Stimulated activated CD8-positive, alpha-beta memory T cell treated with anti-CD3 and anti-CD28 coated beads, Interleukin-15, amount 100 ng/mL, for 4 hours (primary cell): ENCODE measurements at places on chromosomes 2 and 18.

DNA sequence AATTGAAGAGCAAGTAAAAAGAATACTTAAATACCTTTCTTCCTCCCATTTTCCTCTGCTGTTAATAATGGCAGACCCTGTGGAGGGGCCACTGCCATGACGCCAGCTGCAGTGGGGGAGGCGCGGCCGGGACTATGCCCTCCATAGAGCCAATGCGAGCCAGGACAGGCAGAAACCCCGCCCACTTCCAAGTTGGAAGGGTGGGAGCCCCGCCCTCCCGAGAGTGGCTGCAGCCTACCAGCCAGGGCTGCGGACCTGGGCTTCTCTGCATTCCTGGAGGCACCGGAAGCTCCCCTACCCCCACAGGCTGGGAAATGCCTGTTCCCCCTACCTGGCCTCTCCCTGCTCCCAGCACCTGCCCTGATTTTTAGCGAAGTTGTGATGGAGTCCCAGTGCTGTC, 439.4 kb upstream of the CDH19 start:
- DNase-seq, result no peak

DNA sequence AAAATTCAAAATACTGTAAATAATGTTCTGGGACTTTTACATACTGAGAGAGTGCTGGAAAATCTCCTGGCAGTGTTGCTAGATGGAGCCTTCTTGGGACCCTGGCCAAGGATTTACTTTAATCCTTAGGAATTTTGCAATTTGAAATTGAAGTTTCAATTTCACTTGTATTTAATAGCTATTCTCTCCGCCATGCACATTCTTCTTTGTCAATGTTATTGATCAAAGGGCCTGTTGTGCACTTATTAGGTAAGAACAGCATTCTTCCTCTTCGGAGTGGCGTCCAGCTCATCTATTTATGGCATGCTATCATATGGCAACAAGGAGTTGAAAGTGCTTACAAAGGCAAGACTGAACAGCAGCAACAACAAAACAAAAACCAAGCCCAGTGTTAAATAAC, 40.1 kb upstream of the SOS1 start:
- DNase-seq, result no peak

DNA sequence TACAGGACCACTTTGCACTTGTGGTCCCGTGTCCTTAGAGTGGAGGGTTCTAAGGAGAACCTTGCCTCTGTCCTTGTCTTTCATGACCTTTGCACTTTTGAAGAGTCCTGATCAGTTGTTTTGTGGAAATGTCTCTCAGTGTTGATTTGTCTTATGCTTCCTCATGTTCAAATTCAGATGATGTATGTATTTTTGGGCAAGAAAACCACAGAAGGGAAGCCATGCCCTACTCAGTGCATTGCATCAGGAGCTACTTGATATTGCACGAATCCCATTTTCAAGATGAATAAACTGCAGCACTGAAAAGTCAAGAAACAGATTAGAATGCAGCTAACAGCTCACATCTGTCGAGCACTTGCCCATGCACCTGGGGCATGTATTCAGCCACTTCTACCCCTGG, 152.2 kb downstream of the INHBB start:
- DNase-seq, result no peak

GRCh38 chr18:61637905-61638595, 254.8 kb downstream of the RNF152 start:
- DNase-seq, result no peak

- DNase-seq, result no peak
These were observed 620 bp upstream of the GALNT1 start for GRCh38 chr18:35580701-35581539.

- DNase-seq, result no peak
These were observed 5.3 kb downstream of the MYL1 start for GRCh38 chr2:210309548-210310233.

DNA sequence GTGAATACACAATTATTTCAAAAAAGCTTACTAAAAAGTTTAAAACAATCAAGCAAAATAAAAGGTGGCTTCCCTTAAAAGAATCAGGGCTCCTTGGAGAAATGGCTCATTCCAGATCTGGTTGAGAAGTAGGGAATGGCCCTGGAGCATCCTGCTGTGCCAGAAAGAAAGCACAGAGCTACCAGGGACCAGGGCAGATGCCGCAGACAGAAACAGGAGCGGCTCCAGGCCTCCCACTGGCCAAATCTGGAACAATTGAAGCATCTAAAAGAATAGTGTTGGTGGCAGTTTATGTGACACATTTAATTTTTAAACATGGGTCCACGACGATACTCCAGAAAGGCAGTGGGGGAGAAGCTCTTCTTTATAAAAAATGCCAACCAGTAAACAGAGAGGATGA, 75.5 kb downstream of the GBX2 start:
- DNase-seq, result no peak

GRCh38 chr2:14831458-14831857, 198.9 kb downstream of the LRATD1 start:
- no peak for DNase-seq

GRCh38 chr2:157784823-157785175, 91.3 kb downstream of the ACVR1 start:
- no peak for DNase-seq

DNA sequence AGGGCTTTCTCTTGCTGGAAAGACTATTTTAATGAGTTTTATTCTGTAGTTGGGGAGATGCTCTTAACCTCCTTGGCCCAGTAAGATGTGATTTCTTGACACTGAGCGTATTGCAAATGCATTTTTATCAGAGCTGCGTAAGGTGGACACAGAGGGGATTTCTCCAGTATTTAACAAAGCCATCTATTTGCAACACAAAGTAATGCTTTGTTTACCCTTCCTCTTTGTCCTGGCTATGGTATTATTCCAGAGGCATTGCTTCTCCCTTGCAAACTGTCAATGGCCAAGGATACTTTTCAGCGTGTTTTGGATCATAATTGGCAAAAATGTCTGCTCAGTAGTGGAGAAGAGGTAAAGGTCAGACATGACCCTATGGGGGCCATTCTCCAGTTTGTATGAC, 90.8 kb upstream of the PIK3C3 start:
- no peak for DNase-seq

GRCh38 chr2:234595829-234596228, 98.9 kb upstream of the ARL4C start:
- no peak for DNase-seq

DNA sequence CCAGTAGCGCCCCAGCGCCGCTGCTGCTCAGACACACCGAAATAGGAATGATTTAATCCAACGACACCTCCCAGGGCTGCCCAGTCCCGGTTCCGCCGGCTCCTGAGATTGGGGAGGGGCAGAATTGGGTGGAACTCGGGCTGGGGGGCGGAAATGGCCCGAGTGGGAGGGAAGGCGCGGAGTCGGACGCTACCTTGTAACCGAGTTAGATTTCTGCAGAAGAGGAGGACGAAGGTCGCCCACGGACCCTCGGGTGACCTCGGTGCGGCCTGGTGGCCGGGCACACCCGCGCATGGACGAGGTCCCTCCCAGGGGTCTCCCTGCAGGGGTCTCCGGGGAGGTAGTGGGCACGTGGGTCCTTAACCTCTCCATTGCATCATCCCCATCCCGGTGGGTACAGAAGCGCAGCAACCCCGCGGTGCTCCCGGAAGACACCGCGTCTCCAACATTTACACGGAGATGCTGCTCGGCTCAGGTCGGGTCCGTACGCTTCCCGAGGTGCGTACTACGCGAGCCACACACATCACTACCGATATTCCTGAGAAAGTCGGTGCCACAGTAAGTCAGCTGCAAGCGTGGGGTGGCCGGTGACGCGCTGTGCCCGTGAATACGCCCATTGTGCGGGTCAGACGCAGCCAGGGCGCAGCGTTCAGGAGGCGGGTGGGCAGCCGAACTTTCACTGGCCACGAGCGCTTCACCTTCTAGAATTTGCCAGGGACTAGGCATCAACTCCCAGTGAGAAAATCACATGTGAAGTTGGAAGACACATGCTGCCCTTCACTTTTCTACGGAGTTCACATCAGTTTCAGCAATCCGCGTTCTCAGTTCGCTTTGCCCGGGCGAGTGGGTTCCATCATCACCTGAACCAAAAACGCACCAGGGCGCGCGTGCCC, 3.0 kb downstream of the ZNF516 start:
- no peak for DNase-seq

- DNase-seq, result no peak
These were observed 5.7 kb upstream of the EN1 start for GRCh38 chr2:118853129-118853640.

DNA sequence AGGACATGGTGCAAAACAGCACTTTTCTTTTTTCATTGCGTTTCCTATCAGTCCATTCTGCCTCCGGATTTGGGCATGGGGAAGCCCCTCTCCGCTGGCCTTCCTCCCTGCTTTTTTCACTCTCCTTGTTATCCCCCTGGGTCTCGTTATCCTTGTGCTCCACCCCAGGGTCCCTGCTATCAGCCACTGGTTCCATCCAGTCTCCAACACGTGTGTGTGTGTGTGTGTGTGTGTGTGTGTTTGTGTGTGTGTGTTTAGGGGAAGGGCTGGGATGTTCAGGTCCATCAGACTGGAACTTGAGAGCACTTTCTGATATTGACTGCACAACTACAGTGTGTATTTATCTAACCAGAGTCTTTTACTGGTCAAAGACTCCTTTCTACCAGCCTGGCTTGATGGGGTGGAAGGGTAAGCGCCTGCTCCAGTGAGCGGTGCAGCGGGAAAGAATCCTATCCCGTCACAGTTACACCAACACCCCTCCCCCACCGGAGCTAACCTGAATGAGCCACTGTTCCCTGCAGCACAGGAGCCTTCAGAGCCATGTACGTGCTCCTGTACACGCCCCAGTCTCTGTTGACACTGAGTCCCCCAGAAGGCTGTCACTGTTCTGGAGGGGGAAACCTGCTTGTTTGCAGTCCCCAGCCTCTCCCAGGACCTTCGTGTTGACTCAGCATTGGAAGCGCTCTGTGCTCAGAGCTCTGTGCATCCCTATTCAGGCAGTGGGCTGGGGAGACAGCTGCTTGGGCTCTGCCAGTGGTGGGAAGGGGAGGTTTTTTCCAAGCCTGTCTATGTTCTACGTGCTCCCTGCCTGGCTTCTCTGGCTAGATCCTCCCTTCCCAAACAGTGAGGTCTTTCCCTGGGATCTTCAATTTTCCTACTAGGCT, 4.6 kb downstream of the INHA start:
- DNase-seq, result no peak

DNA sequence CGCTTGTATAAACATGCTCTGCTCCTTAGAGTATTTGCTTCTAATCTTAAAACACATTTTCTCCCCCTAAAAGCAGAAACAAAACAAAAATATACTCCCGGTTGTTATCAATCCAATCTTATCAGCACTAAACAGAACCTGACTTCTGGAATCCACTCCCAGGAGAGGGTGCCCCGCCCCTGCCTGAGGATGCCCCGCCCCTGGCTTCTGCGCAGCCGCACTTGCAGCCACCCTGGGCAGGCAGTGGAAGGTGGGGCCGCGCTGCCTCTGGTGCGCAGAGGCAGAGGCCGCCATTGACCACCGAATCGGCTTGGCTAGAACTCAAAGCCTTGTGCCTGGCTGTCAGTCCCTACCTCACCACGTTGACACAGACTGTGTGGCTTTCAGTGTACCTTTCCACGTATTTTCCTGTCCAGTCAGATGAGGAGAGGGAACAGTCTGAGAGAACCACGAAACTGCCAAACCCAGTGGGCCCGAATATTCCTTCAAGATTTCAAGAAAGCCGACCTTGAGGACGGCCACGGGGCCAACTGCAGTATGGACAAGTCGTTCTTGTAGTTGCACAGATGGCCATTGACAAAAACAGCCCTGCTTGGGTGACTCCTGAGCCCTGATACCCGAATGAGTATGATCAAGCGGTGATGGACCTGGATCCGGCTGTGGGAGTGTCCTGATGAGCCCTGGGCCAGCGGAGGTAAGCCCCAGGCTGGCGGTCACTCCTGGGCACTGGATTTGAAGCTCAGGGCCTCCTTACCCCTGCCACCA, 46.2 kb upstream of the ARHGAP28 start:
- DNase-seq, result no peak

GRCh38 chr2:159144776-159145614, 141.5 kb downstream of the WDSUB1 start:
- no peak for DNase-seq

- no peak for DNase-seq
These were observed 239.6 kb downstream of the LPIN1 start for GRCh38 chr2:11985817-11986566.

DNA sequence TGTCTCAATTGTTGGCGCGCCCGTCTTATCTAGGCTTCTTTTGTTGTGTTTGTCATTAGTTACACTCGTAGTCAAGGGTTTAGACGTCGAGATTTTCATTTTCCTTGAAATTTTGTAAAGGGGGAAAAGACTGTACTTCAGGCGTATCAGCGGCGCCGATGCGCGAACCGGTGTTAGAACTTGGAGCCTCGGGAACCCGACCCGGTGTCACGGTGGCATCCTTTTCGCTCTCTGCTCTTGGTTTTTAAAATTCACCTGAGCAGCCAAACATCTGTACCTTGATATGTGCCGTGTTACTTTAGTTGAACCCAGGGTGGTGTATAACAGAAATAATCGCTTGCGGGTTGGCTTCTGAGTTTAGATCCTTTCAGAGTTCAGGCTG, 643 bp downstream of the RMC1 start:
- DNase-seq, result no peak

DNA sequence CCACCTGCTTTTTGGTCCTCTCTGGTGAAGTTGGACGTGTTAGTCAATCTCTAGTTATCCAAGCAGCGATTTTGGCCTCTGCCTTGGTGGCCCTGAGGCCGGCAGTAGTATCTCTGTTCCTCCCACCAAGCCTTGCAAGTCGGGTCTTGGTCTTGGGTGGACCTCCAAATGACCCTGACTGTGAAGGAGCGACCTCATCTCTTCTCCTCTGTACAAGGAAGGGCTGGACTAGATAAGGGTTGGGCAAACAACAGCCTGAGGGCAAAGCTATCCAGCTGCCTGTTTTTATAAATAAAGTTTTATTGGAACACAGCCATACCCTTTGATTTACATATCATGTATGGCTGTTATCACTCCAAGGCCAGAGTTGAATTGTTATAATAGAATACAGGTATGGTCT, 74.6 kb upstream of the FOSL2 start:
- DNase-seq, result no peak

- no peak for DNase-seq
These were observed 263.9 kb downstream of the ALPK2 start for GRCh38 chr18:58364876-58365528.

DNA sequence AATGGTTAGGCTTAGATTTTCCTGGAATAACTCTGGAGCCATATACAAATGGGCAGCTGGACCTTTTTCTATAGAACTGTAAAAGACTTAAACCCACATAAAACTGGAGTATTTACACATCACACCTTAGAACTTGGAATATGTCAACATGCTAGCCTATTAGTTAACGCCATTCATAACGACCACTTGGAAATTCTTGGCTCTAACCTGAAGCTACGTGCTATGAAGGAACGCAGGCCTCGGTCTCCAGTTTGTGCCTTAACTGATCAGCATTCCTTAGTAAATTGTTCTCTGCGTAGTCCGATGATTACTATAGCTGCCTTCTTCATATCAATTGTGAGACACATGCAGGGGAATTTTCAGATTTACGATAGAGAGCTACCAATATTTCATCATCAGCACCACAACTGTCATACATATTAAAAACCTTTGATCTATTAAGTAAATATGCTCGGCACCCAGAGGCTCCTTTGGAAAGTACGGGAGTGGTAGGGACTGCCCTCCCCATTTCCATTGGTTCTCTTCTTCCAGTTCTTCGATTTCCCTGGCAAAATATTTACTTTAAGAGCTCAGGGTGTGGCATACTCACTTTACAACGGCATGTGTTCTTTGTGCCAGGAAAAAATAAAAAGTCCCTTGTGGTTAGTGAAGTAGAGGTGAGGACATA, 17.5 kb upstream of the CCL20 start:
- DNase-seq, result no peak
